H1 (cell line): ENCODE measurements at places on chromosomes 3 and 15. TPM values are rescaled to one million over a fixed set of nuclear protein-coding genes. Genes with fewer than 3 reads are reported as not detected.

GRCh38 chr3:7934362-7934761, 567.3 kb upstream of the LMCD1 start:
- no peak for DNase-seq

DNA sequence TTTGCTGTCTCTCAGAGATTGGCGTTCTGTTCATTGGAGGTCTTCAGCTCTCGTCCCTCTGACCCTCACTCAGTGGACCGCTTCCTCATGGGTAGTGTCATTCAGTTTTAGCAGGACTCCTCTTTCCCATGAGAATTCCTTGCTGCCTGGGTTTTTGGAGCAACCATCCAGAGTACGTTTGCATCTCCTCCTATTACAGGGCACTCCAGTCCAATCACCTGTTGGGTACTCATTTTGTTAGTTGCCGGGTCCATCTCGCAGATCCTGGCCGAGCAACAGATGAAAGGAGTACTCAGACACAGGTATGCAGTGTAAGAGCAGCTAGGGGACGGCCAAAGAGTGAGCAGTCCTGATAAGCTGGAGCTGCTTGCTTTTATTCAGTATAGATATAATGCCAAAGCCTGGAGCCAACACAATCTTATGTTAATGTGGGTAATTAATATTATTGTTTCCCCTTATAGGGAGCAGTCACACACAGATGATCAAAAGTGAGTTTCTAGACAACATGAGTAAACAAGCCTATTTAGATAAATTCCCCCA, 49.6 kb downstream of the ISG20 start:
- no peak for DNase-seq

- DNase-seq: no peak
Observed at GRCh38 chr15:96353416-96353929, 23.0 kb downstream of the NR2F2 start.

DNA sequence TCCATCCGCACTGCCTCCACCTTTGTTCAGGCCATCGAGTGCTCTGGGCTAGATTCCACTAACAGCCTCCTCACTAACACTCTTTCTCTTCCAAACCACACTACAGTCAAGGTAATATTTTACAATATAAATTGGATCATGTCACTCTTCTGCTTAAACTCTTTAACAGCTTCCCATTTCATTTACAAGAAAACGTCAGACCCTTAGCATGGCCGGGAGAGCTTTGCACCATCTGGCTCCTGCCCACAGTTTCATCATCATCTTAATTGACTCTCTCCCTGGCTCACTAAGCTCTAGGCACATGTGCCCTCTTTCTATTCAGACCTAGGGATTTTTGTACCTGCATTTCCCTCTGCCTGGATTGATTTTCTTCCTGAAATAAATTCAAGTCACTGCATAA, 354.7 kb downstream of the FGF12 start:
- DNase-seq: no peak

DNA sequence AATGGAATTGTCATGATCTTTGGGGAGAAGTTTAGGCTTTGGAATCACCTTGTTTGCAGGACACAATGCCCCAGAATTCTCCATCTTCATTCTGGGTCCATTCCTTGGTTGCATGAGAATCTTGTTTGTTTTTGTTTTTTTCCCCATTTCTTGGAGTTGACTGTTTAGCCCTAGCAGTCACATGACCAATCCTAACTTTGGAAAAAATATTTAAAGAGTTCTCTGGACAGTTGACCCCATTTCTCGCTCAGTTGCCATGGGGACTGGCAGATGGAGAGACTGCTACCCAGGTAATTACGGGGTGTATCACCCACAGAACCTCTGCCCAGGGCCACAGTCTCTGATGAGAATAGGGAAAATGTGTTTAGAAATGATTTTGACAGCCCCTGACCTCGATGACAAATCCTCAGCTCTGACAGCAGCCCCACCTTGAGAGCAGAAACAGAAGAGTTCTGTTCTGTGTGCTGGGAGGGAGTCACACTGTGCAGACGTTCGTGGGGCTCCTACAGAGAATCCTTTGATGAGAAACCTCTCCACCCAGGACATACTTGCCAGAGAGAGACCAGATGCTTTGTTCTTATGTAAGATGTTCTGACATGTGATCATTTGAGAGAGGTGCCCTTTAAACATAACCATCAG, 57.7 kb downstream of the IL16 start:
- no peak for DNase-seq

GRCh38 chr15:99605990-99606389, 40.2 kb downstream of the MEF2A start:
- DNase-seq: no peak

GRCh38 chr3:151751161-151751560, 17.4 kb downstream of the AADACL2 start:
- no peak for DNase-seq

DNA sequence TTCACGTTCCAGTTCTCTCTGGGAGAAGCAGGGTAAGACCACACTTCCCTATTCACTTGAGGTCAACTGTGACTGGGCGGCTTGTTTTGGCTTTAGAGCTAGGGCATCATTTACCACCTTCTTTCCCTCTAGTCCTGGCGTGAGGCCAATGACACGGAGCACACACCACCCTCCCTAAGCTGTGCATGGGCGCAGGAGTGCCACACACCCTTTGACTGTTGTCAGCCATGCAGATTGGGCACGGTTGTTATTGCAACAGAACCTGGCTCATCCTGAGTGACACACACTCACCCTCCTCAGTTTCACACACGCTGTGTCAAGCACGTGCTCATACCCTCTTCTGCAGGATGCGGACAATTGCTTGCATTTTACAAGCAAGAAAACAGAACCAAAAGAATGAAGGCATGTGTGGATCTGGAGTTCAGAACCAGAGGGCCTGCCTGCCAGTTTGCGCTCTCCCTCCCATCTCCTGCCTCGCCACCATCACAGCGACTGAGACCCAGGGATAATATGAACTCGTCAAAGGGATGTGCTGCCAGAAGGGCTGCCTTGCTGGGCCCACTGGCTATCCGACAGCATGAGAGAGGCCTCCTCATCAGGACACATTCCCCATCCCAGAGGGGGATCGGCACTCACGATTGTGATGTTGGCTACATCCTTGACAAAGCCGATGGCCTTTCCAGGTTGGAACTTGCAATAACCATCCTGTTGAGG, 17.6 kb downstream of the CTSH start:
- DNase-seq: no peak

DNA sequence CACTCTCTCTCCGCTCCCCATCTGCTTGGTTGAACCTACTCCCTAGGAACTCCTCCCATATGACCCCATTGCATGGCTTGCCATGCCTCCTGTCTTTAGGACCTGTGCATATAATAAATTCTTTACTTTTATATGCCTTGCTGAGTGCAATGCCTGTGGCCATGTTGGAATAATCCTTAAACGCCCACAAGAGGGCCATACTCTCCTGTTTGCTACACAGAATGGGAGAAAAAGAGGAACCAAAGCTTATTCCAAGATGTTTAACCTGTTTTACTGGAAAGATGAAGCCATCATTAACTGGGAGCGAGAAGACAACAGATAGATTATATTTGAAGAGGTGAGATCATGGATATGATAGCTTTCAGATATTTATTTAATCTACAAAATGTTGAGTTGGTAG, 1097.8 kb downstream of the NAALADL2 start:
- peak; percentile 51 for DNase-seq

GRCh38 chr3:53566461-53567145, 72.2 kb downstream of the CACNA1D start:
- peak; percentile 40 for DNase-seq

DNA sequence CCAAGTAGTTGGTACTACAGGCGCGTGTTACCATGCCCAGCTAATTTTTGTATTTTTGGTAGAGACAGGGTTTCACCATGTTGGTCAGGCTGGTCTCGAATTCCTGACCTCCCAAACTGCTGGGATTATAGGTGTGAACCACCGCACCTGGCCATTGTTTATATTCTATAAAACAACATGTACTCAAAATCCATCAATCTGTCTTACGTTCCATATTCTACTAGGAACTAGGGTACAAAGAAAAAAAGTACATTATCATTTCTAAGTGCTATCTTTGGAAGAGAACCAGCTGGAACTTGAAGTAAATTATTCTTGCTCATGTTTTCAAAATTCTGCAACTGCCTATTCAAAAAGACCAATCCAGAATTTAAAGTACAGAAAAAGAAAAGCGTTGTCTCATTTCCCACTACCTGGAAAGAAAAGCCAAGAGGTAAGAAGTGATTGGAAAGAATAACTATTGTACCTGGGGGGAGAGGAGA, 15.2 kb downstream of the SPPL2A start:
- DNase-seq: no peak

DNA sequence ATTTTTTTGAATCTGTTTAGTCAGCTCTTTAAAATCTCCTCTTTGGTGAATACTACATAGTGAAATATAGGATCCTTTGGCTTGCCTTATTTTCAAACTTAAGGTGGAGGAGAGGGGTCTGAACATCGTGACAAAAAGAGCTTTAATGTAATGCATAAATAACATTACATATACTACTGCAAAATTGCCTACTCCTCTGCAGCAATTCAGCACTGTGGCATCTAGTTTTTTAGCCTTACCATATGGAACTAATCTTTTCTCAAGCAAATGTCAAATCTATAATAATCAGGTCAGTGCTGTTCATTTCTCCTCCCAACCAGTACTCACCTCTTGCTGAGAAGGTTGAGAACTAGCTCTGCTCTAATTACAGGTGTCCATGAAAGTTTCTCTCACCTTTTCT, 394.0 kb upstream of the CDIN1 start:
- DNase-seq: no peak

- DNase-seq: peak; percentile 41
Observed at GRCh38 chr3:128993461-128994172, at the start of gene CFAP92. Gene CFAP92, minus strand, starts transcription at chr3:128994076. Its CDS starts 772 bp downstream, at chr3:128993304.

DNA sequence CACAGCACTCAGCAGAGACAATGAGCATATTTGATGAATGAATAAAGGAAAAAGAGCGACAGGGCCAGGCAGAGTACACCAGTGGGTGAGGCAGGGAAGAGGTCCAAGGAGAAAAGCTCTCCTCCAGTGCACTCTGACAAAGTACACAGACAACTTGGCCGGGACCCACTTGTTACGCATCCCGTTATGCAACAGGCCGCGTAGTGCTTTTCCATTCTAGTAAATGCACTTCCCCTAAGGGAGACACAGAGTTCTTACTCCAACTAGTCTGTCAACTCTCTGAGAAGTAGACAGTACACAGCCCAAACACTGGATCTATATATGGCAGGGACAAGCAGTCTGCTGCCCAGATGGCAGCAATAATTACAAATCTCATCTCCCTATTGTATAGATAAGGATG, 18.5 kb downstream of the LARP6 start:
- DNase-seq: no peak

DNA sequence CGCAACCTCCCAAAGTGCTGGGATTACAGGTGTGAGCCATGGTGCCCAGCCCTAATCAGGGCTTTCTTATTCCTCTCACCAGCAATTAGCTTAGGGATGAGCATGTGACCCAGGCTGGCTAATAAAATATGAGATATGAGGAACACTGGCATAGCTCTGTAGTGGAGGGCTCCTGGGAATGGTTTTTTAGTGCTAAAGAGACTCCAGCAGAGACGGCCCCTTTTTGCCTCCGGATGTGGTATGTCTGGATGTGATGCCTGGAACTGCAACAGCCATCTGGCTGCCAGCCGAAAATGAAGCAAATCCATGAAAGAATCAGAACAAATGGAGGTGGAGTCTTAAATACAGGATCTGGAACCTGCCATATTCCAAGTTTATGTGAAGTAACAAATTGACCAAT, 69.1 kb upstream of the MAGI1 start:
- no peak for DNase-seq

- DNase-seq: no peak
Observed at GRCh38 chr15:63492541-63493077, 11.8 kb upstream of the USP3 start.

GRCh38 chr3:106809623-106810299, 567.5 kb upstream of the CCDC54 start:
- no peak for DNase-seq

GRCh38 chr3:6062261-6063187, 798.4 kb upstream of the GRM7 start:
- DNase-seq: no peak

DNA sequence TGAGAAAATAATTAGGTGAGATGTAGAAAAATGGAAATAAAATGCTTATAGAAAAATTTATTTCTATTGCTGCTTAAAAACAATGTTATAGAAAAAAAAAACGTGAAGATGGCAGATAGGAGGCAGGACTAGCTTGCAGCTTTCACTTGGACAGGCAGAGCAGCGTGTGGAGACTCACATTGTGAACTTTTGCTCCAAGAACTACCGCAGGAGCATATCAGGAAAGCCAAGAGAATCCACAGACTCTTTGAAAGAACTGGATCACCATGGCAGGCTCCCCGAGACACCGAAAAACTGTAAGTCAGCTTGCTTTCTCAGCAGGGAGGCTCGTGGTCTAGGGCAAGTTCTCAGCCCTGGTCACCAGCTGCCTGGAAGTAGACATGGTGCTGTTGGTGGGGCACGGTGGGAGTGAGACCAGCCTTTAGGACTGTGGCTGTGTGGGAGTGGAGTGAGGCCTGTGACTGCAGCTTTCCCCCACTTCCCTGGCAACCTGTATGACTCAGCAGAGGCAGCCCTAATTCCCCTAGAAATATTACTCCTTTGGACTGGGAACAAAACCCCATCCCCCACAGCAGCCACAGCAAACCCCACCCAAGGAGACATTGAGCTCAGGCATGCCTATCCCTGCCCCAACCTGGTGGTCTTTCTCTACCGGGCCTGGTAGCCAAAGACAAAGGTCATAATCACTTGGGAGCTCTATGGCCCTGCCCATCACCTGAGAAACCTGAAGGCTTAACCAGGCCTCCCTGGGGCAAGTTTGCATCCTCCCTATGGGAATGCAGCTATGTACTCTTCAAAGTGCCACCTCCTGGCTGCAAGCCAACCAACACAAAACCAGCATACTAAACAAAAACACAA, 22.8 kb downstream of the STRIT1 start:
- DNase-seq: no peak

DNA sequence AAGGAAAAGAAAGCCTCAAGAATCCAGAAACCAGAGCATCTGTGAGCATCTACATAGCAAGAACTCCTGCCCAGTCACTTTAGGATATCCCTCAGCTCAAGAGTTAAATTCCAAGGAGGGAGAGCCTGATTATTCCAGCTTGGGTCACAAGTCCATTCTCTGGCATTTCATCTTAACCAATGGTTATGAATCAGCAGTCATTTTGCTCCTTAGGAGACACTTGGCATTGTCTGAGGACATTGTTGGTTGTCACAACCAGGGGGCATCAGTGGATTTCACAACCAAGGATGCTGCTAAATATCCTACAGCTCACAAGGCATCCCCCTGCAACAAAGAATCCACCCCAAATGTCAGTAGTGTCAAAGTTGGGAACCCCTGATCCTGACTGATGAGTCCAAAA, 51.0 kb upstream of the LMCD1 start:
- no peak for DNase-seq

- DNase-seq: no peak
Observed at GRCh38 chr3:132283440-132283839, 33.8 kb upstream of the ACP3 start.

The XXYLT1 gene
- polyA plus RNA-seq: 18.9 and 20.2 TPM in 2 replicates

The PLA2G4B gene
- polyA plus RNA-seq: 9.2 TPM in 2 replicates

The TEX55 gene
- not detected in 2 replicates for polyA plus RNA-seq

The XCR1 gene
- 0.19 and 0.53 TPM in 2 replicates for polyA plus RNA-seq

The SLC51A gene
- 6.3 and 8.3 TPM in 2 replicates for polyA plus RNA-seq

The OIP5 gene
- 41.7 and 44.5 TPM in 2 replicates for polyA plus RNA-seq

The FETUB gene
- polyA plus RNA-seq: 0.15 TPM in 1 of 2 replicates, not detected in the other

The RTP1 gene
- polyA plus RNA-seq: 2.1 and 2.9 TPM in 2 replicates

The DUOXA1 gene
- 0.18 and 0.24 TPM in 2 replicates for polyA plus RNA-seq

The TMOD2 gene
- 0.58 and 0.80 TPM in 2 replicates for polyA plus RNA-seq

The FAM81A gene
- polyA plus RNA-seq: 0.30 and 0.56 TPM in 2 replicates
